ENCODE measurements at places on chromosomes 5 and 9. TPM values are rescaled to one million over a fixed set of nuclear protein-coding genes. Genes with fewer than 3 reads are reported as not detected.

KCTD16 gene
- 1.1 TPM for total RNA-seq

PRRC2B gene
- 94.7 TPM for total RNA-seq

MTX3 gene
- total RNA-seq, result 4.4 TPM

DIAPH1 gene
- total RNA-seq, result 101 TPM

PCDHB8 gene
- total RNA-seq, result 0.25 TPM

MYOZ3 gene
- total RNA-seq, result 1.5 TPM

IFNA13 gene
- total RNA-seq, result not detected

PPIC gene
- total RNA-seq, result 30.3 TPM

All from mesangial cell (primary cell).